ENCODE measurements at places on chromosomes 16 and 17.

- no peak for ATAC-seq
These were observed 91.7 kb downstream of the HS3ST3A1 start for GRCh38 chr17:13510062-13510461.

- no peak for ATAC-seq
These were observed 13.5 kb upstream of the MYH10 start for GRCh38 chr17:8643855-8644506.

DNA sequence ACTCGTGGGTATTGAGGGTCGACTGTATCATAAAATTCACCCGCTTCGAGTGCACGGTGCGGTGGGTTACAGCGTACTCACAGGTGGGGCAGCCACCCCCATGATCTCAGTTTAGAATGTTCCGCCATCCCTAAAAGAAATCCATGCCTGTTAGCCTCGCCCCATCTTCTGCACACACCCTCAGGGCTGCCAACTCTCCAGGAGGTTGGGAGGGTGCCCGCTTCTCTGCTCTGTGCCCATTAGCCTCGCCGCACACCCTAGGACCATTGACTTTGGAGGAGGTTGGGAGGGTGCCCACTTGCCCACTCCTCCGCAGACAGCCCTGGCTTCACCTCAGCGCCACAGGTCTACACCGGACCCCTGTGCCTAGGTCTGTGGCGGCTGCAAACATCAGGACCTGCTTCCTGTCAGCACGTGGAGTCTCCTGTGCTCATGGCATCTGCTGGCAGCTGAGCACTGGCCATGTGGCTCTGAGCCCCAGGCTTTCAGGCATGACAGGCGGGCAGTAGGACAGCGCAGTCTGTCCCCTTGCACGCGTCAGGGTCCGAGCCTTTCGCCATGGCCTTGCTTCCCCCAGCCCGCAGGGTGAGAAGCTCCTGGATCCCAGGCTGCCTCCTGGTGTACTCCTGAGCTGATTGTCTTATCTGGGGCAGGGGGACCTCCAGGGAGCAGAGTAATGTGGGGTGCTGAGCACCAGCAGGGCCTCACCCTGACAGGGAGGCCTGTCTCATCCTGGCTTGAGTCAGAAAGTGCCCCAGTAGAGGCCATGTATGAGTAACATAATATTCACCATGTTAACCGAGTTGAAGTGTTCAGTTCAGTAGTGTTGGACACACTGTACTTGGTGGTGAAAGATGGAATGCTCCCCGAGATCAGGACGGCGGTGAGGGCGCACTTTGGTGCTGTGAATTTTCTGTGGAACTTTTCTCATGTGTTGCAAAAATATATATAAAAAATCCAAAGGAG is 21.9 kb downstream of the NME3 start:
- ATAC-seq, result no peak

GRCh38 chr16:466651-467050 is 41.2 kb downstream of the RAB11FIP3 start:
- no peak for ATAC-seq

DNA sequence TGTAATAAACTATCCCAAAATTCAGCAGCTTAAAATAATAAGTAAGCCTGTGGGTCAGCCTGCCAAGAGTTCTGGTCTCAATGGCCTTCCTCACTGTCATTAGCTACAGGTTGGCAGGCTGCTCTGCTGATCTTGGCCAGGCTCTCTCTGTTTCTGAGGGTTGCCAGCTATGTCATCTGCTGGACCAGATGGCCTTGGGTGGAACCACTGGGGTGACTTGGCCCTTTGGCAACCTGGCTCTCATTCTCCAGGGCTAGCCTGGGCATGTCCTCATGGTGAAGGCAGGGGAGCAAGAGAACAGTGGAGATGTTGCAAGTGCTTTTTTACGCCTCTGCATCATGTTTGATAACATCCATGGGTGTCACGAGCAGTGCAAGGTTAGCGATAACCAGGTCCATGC is 13.9 kb downstream of the ITGAM start:
- no peak for ATAC-seq

DNA sequence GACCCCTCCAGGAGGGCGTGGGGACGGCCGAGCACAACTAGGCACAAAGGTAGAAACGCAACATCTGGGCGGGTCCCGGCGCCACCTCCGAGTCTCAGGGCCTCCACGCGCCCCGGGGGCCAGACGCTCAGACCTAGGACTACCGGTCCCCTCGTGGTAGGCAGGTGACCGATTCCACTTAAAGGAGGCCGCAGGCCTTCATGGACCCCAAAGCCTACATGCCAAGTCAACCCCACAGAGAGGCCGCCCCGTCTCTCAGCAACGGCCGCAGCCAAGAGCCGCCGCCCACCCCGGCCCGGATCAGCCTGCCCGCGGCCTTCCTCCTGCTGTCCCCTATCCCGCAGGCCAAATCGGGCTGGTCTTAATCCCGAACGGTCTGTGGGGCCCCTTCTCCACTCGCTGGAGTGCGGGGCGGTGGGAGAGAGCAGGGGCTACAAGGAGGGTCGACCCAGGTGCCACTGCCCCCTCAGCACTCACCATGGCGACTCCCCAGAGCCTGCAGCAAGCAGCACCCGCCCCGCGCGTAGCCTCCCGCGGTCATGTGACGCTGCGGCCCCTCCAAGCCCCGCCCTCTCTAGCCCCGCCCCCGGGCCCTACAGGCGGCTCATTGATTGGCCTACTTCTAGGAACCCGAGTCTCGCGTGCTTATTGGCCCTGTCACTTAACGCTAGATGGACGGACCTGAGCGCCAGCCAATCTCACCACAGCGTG is at the start of gene VPS35:
TSS of gene VPS35 (minus strand) at position 525 of the 711 bp plus-strand sequence. CDS start at position 480, 45 bp downstream.
- peak; percentile 99 for ATAC-seq

DNA sequence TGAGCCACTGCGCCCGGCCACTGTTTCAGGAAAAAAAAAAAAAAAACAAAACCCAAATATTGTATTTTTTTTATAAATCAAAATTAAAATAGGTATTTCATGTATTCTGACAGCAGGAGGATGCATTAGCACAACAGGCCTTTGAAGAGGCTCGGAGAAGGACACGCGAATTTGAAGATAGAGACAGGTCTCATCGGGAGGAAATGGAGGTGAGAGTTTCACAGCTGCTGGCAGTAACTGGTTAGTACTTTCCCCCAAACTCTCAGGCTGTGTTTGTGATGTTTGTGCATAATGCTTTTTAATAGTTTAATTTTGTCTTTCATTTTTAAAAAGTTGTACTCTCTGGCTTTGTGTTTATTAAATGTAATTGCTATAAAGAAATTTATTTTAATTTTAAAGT is 27.6 kb upstream of the PHAF1 start:
- ATAC-seq, result no peak

DNA sequence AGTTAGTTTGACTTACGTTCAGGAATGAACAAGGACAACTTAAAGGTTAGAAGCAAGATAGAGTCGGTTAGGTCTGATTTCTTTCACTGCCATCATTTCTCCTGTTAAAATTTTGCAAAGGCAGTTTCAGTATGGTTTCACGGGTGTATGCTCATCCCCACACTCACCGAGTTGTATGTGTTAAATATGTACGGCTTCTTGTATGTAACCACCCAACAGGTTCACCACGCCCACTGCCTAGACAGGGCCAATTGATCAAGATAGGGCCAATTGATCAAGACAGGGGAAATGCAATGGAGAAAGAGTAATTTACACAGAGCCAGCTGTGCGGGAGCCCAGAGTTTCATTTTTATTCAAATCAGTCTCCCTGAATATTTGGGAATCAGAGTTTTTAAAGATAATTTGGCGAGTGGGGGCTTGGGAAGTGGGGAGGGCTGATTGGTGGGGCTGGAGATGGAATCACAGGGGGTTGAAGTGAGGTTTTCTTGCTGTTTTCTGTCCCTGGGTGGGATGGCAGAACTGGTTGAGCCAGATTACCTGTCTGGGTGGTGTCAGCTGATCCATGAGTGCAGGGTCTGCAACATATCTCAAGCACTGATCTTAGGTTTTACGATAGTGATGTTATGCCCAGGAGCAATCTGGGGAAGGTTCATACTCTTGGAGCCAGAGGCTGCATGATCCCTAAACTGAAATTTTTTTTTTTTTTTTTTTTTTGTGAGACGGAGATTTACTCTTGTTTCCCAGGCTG is 62.4 kb upstream of the PLCG2 start:
- no peak for ATAC-seq

- no peak for ATAC-seq
These were observed 14.8 kb downstream of the TLE7 start for GRCh38 chr16:71426880-71427615.

DNA sequence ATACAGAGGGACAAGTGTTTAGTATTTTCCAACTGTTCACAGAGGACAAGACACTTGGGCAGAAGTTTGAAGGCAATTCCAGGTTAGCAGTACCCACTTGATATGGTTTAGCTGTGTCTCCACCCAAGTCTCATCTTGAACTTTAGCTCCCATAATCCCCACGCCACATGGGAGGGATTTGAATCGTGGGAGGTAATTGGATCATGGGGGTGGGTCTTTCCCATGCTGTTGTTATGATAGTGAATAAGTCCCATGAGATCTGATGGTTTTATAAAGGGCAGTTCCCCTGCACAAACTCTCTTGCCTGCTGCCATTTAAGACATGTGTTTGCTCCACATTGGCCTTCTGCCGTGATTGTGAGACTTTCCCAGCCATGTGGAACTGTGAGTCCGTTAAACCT is 668.9 kb downstream of the MAF start:
- no peak for ATAC-seq

GRCh38 chr17:17988427-17988945 is 15.8 kb downstream of the DRC3 start:
- no peak for ATAC-seq

DNA sequence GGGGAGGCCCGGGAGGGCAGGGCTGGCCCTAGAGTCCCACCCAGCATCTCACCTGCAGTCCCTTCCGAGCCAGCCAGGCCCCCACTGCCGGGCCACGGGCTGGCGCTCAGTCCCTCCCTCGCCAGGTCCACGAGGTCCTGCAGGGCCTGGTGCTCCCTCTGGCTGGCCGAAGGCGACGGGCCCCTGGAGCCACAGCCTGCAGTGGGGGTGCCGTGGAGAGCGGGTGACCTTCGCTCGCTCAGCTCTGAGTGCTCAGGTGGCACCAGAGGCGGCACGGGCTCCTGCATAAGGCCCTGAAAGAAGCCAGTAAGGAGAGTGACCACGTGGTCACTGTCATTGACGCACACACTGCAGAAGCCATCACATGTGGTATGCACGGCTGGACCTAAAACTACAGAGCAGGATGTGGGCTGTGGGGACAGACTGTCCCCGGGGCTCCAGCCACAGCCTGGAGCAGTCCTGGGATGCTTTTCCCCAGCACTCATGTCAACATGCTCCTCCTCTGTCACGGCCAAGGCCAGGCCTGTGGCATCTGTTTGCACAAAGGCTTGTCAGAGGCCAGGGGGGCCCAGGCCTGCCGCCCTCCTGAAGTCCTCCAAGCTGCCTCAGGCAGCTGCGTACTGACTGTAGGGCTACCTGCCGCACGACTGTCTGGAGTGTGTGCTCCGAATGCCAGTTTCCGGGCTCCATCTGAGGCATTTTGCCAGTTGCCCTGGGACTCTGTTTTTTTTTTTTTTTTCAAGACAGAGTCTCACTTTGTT is 15.1 kb downstream of the SLX4 start:
- no peak for ATAC-seq

DNA sequence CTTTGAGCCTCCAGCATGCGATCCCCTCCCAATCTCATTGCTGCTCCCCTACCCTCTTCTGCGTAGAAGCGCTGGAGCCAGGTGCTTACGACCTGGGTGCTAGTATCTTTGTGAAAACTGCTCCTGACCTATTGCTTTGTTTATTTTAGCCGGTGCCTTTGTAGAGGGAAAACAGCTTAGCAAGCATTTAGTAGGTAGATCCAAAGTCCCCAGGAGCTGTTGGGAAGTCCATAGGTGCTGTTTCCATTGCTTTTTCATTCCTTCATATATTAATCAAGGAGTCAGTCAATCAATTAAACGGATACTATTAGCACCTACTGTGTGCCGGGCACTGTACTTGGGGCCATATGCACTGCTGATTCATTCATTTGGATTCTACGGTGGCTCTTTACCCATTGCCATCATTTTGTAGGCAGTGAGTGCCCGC is 497.6 kb downstream of the WWOX start:
- no peak for ATAC-seq

GRCh38 chr17:81153340-81153803 is 11.9 kb upstream of the PVALEF start:
- no peak for ATAC-seq

- no peak for ATAC-seq
These were observed 257.8 kb downstream of the CPPED1 start for GRCh38 chr16:12545792-12546342.

DNA sequence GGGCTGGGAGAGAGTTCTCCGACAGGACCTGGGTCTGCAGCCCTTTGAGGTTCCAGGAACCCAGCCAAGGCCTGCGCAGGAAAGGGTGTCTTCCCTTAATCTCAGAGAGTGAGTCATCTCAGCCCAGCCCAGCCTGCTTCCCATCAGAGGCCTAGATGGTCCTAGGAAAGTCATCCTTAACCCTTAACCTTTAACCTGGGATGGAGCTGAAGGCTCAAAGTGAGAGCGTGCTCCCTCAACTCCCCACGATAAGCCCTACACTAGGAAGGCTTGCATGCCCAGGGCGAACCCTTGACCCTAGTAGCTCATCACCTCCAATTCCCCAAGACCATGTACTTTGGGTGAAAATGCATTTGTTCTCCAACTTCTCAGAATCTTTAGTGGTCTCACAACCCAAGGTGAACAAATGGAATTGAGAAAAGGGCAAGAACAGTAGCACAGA is 4.8 kb upstream of the ATXN7L3 start:
- no peak for ATAC-seq

GRCh38 chr17:30393491-30393890 is 14.8 kb downstream of the CPD start:
- no peak for ATAC-seq

DNA sequence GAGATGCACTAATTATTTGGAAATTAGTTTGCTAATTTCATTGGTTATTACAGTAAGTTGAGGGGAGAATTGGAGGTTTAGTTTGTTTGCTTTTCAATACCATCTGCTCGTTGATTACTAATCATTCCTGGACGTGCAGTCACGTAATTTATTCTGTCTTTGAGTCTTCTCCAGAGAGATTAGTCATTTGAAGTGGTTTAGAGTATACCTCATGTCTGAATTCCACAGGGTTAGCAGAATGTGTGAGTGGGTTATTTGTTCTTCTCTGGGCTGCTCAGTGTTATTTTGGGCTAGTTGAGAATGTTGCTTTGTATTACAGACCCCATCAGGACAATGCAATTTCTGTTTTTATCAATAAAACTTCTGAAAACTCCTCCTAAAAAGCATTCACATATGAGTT is 265.0 kb downstream of the RBFOX1 start:
- no peak for ATAC-seq

- ATAC-seq, result no peak
These were observed 4.3 kb downstream of the CANT1 start for GRCh38 chr17:79005063-79005861.

Measured in gastroesophageal sphincter (tissue), 4 donors.